ENCODE measurements at places on chromosomes 3 and 15.
A peak's percentile ranks its signal among the peaks of the same experiment; 100 is the strongest.

DNA sequence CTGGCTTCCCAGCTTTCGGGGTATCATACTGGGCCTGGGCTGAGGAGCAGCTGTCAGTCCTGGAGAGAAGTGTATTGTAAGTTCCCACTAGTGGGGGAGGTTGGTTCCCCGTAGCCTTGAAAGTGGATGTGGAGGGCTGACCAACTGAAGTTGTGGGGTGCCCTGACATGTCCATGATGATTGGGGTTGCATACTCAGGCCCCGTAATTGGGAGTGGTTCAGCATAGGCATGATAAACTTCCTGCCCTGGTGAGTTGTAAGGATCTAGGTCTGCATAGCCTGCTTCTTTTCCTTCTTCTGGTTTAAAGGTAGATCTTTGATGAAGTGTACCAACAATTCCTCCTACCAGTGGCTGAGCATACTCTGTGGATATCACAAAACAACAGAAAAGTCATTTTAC lies 36.3 kb downstream of the ST3GAL6 start:
- DNase-seq, result no peak

- DNase-seq, result peak; percentile 30
Measured at GRCh38 chr15:62365795-62366442, 200.8 kb upstream of the C2CD4B start.

GRCh38 chr3:94036909-94037507 lies 8.6 kb upstream of the STX19 start:
- DNase-seq, result peak; percentile 29

GRCh38 chr3:175456466-175456865 lies 597.3 kb downstream of the NAALADL2 start:
- DNase-seq, result no peak

DNA sequence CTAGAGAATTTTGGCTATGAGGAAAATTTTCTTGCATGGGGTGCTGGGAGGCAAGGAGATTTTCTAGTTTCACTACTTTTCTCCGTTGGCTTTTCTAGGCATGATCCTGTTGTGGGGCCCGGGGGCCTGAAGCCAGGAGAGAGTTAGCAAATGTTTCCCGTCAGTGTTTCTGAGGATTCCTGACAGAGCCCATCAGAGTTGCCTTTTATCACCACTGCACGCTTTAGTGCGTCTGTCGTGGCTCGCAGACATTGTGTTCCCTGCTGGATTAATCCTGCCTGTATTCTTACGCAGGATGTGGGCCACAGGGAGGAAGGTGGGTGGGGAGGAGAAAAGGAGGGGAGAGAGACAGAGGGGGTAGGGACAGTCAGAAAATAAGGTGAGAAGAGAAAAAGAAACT lies 18.1 kb upstream of the BOC start:
- no peak for DNase-seq

- DNase-seq, result no peak
Measured at GRCh38 chr3:11583638-11584046, 60.1 kb downstream of the VGLL4 start.

DNA sequence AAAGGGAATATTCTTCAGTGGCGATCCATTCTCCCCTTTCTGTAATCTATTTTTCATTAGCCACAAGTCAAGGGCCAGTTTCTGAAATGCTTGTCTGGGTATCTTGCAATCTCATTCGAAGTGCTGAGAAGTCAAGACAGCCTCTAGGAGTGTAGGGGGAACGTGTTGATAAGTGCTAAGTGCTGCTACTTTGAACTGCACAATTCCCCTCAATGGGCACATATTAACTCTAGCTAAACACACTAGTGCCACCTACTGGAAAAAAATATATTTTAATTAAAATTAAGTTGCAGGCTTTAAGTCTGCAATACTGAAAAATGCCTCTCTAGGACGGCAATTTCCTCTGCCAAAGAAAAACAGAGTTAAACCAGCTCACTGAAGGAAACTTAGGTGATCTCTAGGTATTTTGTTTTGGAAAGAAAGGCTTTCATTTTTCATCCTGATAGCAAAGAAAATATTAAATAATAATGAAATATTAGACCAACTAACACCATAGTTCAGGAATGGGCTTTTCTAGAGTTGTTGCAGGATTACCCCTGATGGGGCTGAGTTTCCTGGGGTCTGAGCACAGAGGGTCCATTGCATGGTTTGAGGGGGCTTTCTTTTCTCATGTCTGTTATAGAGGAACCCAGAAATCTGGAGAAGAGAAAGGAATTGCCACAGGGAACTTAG lies 181.9 kb upstream of the KBTBD8 start:
- DNase-seq, result peak; percentile 36

DNA sequence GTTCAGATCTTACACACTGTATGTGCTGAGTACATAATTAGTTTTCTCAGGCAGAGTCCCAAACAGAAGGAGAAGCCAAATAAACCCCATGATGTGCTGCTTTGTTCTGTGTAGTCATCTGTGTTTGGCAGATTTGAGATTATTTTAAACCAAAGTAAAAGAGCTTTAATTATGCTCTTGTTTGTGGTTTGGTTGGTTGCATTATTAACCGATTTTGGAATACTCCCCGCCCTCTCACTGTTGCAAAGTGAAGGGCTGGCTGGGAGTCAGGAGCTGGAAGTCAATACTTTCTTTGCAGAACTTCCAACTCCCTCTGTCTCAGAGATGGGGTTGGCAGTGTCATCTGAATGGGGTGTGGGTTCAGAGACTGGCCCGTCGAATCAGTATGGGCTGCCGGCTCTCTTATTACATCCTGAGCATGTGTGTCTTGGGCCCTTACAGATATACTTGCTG lies 34.4 kb downstream of the SLCO3A1 start:
- DNase-seq, result no peak

Measured in HepG2 (cell line).